ENCODE measurements at places on chromosomes 2 and 18.

DNA sequence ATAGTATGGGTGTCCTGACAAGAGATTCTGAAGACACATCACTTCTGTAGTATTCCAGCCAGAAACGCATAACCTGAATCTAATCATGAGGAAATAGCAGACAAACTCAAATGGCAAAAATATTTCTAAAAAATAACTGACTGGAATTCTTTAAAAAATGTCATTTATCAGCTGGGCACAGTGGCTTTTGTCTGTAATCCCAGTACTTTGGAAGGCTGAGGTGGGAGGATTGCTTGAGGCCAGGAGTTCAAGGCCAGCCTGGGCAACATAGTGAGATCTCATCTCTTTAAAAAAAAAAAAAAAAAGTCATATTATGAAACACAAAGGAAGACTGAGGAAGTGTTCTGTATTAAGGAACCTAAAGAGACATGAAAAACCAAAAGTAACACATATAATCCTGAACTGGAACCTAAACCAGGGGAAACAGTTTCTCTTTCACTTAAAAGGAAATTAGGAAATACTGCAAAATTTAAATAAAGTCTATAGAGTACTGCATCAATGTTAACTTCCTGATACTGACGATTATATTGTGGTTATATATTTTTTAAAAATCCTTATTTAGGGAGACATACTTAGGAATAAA lies 29.9 kb downstream of the SESTD1 start:
- no peak for DNase-seq

- DNase-seq = no peak
These were observed 251.6 kb upstream of the NCKAP5 start for GRCh38 chr2:133819906-133820305.

DNA sequence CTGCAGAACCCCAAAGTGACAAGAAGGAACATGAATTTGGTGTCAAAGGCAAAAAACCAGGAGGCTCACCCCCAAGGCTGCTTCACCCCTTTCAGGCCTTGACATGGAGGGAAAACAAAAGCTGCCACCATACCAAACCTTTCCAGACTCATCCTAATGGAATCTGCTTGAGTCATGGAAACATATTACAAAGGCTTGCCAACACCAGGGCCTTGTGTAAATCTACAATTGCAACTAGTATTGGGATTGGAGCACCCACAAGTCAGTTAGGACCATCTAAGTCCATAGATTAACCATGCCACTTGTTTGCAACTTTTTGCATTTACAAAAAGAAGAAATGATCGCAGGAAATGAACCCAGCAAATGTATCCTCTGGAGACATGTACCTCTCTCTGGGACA lies 297.6 kb downstream of the CDCA7 start:
- no peak for DNase-seq

GRCh38 chr2:62362561-62362960 lies 143.4 kb downstream of the TMEM17 start:
- no peak for DNase-seq

GRCh38 chr2:23706613-23707078 lies 220.3 kb downstream of the ATAD2B start:
- no peak for DNase-seq

GRCh38 chr18:731185-731584 lies 18.8 kb upstream of the ENOSF1 start:
- DNase-seq = no peak

All from transverse colon (tissue), 4 donors.